NB4 (cell line): ENCODE measurements at places on chromosomes 1 and 21.

GRCh38 chr1:64685217-64685616, 59.7 kb upstream of the RAVER2 start:
- DNase-seq, result peak; percentile 30

- DNase-seq, result no peak
Measured at GRCh38 chr1:231750296-231750695, 123.7 kb downstream of the DISC1 start.

DNA sequence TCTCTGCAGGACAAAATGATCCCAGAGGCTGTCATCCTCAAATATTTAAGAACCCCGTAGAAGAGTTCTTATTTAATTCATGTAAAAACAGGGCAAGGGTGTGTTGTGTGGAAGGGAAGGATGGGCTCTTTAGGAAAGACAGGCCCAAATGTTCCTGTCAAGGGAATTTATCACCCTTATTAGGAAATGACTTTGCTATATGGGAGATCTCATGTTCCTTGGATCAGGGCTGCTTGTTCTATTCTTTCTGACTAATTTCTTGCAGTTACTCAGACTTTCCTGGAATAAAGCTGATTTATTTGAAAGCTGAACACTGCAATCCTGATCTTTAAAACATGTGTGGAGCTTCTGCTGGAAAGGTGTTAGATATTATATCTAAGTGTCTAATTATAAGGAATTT, 72.8 kb downstream of the SELENOF start:
- no peak for DNase-seq

DNA sequence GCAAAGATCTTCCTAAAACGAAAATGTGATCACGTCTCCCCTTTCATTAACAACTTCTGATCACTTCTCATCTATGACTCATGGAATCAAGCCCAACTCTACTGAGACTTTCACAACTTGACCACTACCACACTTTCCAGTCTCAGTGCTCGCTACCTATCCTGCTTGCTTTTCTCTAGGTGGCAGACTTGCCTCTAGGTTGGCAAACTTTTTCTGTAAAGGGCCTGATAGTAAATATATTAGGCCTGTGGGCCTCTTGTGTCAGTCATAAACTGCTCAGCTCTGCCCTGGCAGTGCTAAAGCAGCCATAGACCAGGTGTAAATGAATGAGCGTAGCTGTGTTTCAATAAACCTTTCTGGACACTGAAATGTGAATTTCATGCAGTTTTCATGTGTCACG, 21.5 kb upstream of the HMGB4 start:
- peak; percentile 15 for DNase-seq

- no peak for DNase-seq
Measured at GRCh38 chr1:2021550-2021949, 2.4 kb downstream of the GABRD start.

- DNase-seq, result no peak
Measured at GRCh38 chr1:79660129-79660528, 653.6 kb upstream of the ADGRL4 start.

GRCh38 chr1:41862384-41863221, 56.1 kb downstream of the HIVEP3 start:
- DNase-seq, result peak; percentile 33

DNA sequence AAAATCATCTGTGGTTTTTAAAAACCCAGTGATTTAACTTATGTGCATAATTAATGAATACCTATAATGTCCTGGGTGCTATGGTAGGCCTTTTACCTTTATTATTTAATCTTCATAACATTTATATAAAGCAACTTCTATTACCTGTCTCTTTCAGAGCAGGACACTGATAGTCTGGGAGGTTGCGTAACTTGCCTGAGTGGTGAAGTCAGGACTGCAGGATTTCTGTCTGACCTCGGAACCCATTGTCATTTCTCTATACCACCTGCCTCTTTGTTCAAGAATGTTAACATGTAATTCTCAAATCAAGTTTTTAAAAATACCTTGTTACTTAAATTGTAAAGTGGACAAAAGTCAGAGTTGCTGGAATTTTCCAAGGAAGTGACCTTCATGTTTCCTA, 41.0 kb upstream of the BACH1 start:
- DNase-seq, result peak; percentile 23

GRCh38 chr1:245133995-245134715, 20.6 kb upstream of the KIF26B start:
- DNase-seq, result no peak

DNA sequence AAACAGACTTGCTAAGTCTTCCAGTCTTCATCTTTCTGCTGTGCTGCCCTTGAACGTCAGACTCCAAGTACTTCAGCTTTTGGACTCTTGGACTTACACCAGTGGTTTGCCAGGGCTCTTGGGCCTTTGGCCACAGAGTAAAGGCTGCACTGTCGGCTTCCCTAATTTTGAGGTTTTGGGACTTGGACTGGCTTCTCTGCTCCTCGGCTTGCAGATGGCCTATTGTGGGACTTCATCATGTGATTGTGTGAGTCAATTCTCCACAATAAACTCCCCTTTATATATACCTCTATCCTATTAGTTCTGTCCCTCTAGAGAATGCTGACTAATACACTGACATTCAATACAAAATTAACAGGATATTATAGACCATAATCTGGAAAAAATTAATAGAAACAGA, 628.1 kb downstream of the PLPP3 start:
- DNase-seq, result no peak

DNA sequence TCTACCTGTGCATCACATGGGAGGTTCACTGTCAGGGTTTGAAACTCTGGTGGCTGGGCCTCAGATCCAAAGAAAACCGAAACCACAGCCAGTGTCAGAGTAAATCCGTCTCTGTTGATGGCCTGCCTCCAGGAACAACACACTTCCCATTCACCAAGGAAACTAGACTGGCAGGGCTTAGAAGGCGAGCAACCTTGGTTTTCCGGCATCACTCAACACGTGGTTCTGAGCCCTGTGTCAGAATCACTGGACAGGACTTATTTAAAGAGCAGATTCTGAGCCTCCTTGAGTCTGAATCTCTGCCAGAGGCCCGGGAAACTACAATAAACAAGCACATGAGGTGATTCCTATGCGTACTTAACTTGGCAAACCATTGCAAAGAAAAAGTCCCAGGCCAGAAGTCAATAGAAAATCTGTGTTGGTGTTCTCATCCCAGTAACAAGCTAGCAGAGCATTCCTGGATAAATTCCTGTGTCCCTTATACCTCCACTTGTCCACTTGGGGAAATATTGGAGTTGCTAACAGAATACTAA, 70.0 kb downstream of the KCTD3 start:
- no peak for DNase-seq

DNA sequence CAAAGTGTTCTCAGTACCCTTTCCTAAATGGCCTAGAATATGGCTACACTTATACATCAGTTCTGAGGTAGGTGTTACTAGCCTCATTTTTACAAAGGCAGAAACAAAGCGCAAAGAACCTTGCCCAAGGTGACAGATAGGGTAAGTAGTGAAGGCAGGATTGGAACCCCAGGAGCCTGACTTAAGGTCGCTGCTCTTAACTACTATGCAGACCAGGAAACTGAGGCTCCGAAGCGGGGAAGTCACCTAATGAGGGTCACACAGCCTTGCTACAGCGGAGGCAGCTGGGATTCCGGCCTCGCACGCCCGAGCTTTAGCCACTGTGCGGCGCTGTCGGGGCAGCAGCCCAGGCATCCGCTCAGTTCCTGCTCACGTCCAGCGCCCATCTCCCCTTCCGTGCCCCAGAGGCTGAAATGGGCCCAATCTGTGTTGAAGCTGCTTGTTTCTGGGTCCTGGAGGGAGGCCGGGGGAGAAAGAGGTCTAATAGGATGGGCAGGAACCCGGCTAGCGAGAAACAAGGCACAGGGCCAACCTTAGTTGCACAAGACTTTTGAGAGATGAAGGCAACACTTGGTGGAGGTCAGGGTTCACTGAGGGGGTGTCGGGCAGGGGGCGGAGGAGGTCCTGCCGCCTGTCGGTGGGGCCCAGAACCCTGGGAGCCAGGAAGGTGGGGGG, 1.4 kb upstream of the FOXD2 start:
- DNase-seq, result peak; percentile 85

GRCh38 chr1:2411801-2412394, 466 bp downstream of the PEX10 start:
- DNase-seq, result no peak

GRCh38 chr1:23836037-23836436, 10.8 kb upstream of the HMGCL start:
- peak; percentile 64 for DNase-seq

GRCh38 chr1:160488347-160489058, 34.6 kb downstream of the SLAMF6 start:
- DNase-seq, result no peak

DNA sequence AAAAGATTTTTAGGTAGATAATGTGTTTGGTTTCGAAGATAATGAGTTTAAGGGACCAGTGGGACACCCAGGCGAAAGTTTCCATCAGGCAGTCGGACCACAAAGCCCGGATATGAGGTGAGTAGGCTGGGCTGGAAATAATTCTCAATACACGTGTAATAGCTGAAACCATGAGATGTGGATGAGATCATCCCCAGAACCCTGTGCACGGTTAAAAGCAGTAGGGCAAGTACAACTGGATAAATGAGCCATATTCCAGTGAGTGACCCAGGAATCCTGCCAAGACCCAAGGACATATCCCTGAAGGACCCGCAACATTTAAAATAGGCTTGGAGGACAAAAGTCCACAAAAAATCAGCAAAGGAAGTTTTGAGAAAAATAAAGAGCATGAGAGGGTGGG, 21.5 kb upstream of the NHLH2 start:
- DNase-seq, result no peak

DNA sequence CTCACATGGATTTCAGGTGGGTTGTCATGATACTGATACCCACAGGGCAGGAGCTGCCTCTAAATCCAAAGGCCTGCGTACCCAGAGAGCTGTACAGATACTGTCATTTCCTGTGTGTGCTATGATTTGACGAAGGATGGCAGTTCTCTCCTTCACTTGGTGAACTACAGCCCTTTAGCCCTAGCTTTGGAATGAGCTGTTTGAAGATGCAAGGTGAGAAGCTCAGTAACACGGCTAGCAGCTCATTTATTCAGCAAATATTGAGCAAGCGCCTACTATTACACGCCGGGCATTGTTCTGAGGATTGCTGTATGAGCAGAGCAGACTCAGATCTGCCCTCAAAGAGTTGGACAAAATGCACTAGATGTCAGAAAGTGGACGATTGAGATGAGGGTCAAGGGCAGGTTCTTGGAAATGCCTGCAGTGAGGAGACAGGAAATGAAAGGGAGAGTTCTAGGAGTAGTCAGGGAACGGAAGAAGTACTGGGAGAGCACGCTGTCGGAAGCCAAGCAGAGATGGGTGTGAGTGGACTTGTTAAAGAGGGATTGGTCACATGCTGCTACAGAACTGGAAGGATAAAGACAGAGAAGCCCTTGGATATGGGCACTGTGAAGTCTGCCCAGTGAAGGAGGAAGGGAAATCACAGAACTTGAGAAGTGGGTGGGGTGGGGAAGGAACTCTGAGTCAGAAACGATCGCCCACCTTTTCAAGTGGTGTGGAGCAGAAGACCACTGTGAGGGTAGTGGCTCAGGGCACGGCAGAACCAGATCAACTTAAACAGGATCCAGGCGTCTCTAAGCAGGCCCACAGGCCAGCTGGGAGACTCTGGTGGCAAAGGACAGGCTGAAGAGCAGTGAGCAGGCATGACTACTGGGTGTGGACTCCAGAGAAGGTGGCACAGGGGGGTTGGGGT, 7.1 kb downstream of the PTGFRN start:
- DNase-seq, result no peak
